Transverse colon (tissue), 4 donors: ENCODE measurements at places on chromosomes 2 and 18. TPM values are rescaled to one million over a fixed set of nuclear protein-coding genes. Genes with fewer than 3 reads are reported as not detected.

GRCh38 chr2:197782126-197782525 is 3.0 kb downstream of the BOLL start:
- DNase-seq, result no peak

- DNase-seq, result no peak
These were observed 23.4 kb downstream of the ZNF516 start for GRCh38 chr18:76471593-76471992.

DNA sequence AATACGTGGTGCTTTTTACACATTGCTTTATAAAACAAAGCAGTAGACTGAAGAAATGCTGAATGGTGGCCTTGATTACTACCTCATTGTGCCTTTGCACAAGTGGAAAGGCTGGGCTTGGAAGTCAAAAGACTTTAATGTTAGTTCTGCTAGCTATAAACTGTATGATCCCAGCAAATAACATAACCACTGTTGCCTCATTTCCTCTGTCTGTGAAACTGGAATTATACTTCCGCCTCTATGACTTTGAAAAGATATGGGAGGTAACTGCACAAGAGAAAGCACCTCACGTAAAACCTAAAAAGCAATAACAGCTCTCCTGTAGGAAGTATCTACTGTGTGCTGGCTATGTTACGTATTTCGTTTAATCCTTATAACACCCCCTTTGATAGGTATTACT is 43.4 kb upstream of the DSC1 start:
- DNase-seq, result no peak

GRCh38 chr2:222866358-222866960 is 5.6 kb downstream of the ACSL3 start:
- DNase-seq, result peak; percentile 20

GRCh38 chr2:147872967-147873366 is 28.1 kb downstream of the ACVR2A start:
- DNase-seq, result no peak

The SCG2 gene
- 4.8 TPM for total RNA-seq

DNA sequence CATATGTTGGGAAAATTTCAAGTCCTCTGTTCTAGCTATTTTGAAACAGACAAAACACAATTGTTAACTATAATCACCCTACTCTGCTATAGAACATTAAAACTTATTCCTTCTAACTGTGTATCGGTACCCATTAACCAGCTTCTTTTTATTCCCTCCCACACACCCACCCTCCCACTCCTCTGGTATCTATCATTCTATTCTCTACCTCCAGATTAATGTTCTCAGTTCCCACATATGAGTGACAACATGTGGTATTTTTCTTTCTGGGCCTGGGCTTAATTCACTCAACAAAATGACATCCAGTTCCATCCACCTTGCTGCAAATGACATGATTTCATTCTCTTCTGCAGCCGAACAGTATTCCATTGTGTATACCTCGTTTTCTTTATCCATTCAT is 43.3 kb downstream of the EXOC6B start:
- no peak for DNase-seq

The AGPS gene
- 15.0 TPM for total RNA-seq

The KIAA2012 gene
- not detected for total RNA-seq

- DNase-seq, result no peak
These were observed 83.9 kb downstream of the SH3YL1 start for GRCh38 chr2:179886-180285.

The DYNAP gene
- not detected for total RNA-seq

DNA sequence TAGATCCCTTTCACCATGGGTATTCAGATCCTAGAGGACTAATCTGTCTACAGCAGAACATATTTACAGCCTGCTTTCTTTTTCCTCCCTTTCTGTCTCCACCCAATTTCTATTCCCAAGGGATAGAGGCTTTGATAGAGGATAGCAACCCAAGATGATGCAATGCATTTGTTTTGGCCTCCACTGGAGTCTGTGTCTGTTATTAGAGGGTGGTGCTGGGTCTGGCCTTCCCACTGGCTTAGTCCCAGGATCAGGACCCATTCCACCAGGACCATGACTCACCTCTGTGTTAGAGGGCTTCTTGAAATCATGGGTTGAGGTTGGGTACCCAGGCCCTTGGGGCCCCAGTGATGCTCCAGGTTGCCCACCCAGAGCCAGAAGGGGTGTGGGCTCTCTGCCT is 239.7 kb upstream of the TNP1 start:
- DNase-seq, result no peak

The REG3G gene
- not detected for total RNA-seq

DNA sequence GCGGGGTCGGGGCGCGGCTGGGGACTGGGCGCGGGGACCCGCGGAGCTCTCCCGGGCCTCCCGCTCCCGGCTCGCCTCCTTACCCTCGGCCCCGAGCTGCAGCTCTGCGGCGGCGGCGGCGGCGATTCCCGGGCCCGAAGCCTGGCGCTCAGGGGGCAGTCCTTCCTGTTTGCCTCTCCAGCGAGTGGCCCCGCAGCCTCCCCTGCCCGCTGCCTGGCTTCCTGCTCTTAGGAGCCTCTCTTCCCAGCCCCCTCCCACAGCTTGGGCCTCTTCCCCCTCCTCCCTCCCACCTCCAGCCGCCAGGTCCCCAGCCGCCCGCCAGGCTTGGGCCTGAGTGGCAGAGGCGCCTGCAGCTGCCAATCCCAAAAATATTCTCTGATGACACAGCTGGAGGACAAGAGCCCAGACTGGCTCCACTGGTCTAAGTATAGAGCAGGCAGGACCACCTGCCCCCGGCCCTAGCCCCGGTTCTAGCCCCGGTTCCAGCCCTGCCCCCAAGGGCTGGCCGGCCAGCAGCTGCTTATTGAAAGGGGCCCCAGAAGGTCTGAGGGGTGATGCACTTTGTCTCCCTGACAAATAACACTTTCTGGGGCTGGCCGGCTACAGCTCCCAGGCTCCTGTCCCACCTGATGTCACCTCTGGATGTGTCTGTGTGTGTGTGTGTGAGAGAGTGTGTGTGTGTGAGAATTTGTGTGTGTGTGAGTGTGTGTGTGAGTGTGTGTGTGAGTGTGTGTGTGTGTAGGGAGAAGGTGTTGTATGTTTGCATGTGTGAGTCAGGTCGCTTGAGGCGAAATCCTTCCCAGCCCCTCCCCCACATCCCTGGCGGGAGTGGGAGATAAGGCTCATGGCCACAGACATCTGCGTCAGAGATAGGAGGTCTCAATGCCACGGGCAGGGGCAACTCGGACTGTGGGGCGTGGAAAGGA is at the start of gene OBSL1:
OBSL1 (minus strand) TSS at position 229 of the 926 bp plus-strand sequence. CDS start 307 bp downstream, outside the sequence.
- DNase-seq, result peak; percentile 41

GRCh38 chr2:216792222-216793021 is 67.4 kb downstream of the TNP1 start:
- DNase-seq, result no peak

The ERICH2 gene
- not detected for total RNA-seq

The C1GALT1C1L gene
- not detected for total RNA-seq

- DNase-seq, result no peak
These were observed 62.5 kb downstream of the ONECUT2 start for GRCh38 chr18:57497372-57498294.

GRCh38 chr18:68176901-68177300 is 538.0 kb downstream of the TMX3 start:
- no peak for DNase-seq

GRCh38 chr2:13543550-13543949 is 826.8 kb downstream of the TRIB2 start:
- no peak for DNase-seq

DNA sequence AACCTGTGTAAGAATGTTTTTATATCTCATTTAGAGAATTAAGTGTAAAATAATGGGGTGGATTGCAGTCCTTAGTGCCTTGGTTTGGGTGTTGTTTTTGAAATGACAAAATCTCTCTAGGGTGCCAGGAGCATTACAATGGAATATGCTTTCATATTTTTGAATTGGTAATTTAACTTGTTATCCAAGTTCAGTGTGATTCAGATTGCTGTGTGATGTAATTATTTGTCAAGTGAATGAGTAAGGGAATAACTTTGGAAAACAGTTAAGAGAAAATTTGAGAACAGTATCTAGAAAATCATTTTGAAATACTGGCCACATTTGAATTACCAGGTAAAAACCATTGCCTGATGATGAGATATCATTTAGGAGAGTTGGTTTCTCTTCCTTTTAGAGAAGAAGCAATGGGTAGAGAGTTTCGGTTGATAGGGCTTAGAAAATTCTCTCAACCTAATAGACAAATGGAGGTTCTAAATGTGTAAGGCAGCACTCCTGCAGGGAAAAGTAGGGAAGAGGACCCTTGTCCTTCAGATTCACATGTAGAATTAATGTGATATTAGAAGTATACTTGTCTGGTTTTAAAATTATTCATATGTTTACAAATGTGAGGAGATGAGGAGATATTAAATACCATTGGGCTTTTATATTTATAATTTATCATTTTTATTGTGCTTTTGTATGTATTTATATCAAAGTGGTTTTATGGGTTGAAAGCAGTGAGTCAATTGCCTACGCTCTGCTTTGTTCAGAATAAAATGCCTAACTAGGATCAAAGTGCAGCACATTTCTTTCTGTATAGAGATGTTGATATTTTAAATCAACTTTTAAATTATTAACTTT is 124.8 kb downstream of the PHLPP1 start:
- DNase-seq, result no peak

DNA sequence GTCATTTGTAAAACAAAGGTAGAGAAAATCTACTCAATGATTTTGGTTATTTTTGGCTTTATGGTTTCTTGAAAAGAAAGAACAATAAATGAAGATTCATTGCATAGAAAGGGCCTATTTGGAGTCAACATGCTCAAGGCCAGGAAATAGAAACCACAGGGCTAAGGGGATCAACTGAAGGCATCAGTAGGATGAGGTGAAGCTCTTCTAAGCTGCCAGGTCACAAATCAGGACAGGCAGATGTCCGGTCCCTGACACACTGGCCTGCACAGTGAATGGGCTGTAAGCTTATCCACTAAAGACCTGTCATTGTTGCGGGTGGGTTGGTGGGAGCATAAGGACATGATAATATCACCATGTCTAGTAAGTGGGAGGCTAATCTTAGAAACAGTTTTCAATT is 31.6 kb upstream of the RNF138 start:
- DNase-seq, result no peak

DNA sequence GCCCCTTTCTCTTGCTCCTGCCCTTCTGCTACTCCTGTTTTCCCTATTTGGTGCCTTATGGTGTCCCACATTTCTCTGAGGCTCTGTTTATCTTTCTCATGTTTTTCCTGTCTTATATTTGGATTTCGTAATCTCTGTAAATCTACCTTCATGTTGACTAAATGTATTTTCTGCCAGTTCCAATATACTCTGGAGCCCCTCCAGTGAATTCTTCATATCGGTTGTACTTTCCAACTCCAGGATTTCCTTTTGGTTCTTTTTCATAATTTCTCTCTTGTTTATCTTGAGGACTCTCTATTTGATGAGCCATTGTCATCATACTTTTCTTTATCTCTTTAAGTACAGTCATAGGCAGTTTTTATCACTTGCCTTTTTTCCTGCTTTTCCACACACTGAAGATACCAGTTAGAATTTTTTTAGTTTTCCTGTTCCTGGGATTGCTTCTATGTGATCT is 19.1 kb downstream of the SCLY start:
- no peak for DNase-seq

DNA sequence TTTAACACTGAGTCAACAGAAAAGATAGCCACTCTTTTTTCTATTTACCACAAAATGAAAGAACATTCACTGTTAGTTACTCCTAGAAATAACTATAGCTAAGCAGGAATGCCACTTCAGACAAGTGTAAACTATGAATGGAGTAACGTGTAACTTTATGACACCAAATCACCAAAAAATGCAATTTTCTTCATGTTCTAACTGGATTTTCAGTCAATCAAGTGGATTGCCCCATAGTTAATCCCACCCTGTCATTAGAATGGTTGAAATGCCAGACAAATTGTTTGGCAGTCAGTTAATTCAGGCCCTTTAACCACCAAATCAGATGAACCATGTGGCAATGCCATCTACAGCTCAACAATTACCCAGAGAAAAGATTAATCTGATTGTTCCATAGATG is 9.9 kb downstream of the EPHA4 start:
- no peak for DNase-seq

The NDUFV2 gene
- total RNA-seq, result 24.7 TPM

DNA sequence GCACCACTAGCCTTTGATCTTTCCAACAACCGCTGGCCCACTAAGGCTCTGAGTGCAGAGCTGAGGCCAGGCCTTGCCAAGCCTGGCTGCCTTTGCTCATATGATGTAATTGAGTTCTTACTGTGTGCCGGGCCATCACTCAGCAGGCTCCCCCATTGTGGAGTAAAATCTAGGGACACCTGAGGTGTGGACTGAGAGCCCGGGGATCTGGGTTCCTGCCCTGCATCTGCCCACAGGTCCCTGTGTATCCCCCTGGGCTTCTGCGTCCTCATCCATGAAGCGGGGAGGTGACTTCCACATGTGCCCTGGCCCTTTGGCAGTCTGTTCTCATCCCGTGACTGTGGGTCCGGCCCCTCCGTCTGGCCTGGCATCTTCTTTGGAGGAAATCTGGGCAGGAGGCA is 33.8 kb downstream of the GREB1 start:
- no peak for DNase-seq

The RAPGEF4 gene
- total RNA-seq, result 2.2 TPM

DNA sequence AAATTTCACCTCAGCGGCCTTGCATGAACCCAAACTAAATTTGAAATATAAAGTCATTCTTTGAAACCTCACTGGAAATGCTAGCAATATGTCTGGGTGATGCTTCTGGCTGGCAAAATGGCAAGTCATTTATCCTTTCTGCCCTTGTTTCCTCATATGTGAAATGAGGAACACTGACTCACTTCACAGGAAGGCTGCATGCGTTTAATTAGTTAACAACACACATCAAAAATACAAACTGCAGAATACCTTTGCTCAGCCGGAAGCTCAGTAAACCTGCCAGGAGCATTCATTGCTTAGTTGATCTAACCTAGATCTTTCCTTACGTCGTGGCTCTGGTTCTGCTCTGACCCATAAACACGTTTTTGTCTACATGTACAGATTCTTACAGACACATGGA is 214.2 kb upstream of the ACVR2A start:
- DNase-seq, result no peak

DNA sequence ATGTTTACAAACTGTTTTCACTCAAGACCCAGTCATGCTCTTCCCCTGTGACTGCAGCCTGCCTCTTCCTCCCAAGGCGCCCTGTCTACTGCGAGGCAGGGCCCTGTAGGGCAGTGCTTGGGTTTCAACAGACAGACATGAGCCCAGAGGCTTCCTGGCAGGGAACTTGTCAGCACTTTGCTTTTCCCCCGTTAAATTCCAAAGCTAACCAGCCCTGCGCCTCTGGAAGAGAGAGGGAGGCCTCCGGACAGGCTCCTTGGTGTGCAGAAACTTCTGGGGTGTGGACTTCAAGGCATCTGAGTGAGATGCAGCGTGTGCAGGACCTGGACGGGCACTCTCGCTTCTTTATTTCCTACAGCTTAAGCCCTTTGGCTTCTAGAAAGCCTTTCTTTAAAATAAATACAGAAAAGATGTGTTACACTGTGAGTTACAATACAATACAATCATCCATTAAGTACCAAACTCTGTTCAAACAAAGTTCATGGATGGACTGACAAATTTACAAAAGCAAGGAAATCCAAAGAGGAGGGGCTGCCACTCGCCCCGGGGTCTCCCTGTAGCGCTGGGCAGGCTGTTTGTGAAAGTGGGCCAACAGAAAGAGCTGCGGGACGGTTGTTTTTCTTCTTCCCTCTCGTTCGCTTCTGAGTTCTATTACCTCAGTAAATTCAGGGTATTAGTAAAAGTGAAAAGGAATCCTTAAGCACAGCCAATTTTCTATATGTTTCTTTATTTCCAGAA is 8.8 kb upstream of the ZNF516 start:
- no peak for DNase-seq

The MBP gene
- total RNA-seq, result 12.7 TPM

- DNase-seq, result no peak
These were observed 90.4 kb upstream of the EML6 start for GRCh38 chr2:54632733-54633692.
